DMS79 treated with DMSO at 0.1 percent for 48 hours (cell line): ENCODE measurements at places on chromosomes 11 and 22.

DNA sequence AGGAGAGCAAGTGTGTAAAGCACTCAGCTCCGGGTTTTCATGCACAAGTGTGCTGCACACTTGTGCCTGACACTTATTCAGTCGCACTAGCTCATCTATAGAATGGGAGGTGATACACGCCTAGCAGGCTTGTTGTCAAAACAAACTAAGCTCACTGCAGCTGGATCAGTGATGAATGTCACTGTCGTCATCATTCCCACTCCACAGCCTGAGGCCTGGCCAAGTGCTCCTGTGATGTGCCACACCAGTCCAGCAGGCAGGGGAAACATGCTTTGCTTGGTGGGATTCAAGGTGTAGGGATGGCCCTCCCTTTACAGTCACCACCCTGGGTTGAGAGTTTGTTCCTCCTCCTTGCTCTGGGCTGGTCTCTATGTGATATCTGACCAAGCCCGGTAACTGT lies 6.8 kb downstream of the MPST start:
- no peak for DNase-seq

- no peak for DNase-seq
These were observed 484.6 kb downstream of the CNTN5 start for GRCh38 chr11:99505316-99505715.

GRCh38 chr11:79059141-79059540 lies 381.7 kb downstream of the TENM4 start:
- DNase-seq, result no peak

- DNase-seq, result no peak
These were observed 24.8 kb downstream of the RASSF10 start for GRCh38 chr11:13033760-13034533.

DNA sequence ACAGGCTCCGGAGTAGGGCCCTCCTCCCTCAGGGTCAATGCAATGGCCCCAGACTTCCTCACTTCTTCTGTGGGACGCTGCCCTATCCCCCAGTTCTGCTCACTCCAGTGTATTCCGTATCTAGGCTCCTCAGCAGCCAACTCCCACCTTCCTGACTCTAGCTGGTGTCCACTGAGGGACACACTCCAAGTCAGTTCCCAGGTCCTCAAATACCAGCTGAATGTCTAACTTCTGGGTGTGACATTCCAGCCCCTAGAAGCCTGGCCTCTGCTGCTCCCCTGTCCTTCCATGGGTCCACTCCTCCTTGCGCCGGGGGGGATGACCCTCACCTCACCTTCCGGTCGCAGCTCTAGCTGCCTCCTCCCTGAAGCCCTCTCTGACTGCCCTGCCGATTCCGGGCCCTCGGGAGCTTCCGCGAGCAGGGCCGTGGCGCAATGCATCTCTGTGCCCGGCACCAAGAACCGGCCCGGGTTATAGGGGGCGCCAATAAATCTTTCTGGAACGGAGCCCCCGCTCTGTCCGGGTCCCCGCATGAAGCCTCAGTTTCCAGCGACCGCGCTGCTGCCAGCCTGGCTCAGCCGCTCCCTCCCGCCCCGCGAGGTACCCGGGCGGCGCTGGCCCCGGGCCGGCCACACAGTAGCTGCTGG lies 15.4 kb downstream of the BAD start:
- DNase-seq, result no peak

DNA sequence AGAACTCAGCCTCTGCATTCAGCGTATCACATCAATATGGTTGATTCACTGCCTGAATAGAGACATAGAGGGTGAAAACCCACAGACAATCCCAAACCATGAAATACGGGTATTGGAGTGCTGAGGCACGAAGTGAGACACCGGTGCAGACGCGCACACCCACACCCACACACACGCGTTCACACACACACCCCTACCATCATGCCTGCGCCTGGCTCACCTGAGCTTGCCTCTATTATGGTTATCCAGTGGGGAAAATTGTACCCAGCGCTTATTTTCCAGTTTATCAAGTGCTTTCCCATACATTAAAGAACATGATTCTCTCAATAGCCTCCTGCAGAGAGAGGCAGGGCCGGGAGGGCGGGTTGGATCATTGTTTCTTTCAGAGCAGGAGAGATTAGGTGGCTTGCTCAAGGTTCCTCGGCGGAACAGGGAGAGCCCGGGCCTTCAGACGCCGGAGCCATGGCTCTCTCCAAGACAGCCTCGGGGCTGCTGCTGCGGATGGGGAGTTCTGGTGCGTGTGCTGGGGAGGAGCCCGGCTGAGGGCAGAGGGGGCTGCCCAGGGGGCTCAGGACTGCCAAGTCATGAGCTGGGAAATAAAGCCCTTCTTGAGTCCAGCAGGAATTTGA lies 78.9 kb upstream of the THY1 start:
- no peak for DNase-seq

GRCh38 chr22:28241656-28242290 lies 322.7 kb upstream of the PITPNB start:
- DNase-seq, result no peak

- no peak for DNase-seq
These were observed 95.2 kb downstream of the RCN1 start for GRCh38 chr11:32186118-32186517.

GRCh38 chr11:15911377-15912044 lies 444.8 kb downstream of the SOX6 start:
- peak; percentile 86 for DNase-seq

GRCh38 chr11:79205786-79206185 lies 235.0 kb downstream of the TENM4 start:
- DNase-seq, result no peak

GRCh38 chr11:95269036-95269819 lies 38.2 kb upstream of the SESN3 start:
- no peak for DNase-seq

GRCh38 chr22:29377979-29378378 lies 10.4 kb downstream of the AP1B1 start:
- no peak for DNase-seq

DNA sequence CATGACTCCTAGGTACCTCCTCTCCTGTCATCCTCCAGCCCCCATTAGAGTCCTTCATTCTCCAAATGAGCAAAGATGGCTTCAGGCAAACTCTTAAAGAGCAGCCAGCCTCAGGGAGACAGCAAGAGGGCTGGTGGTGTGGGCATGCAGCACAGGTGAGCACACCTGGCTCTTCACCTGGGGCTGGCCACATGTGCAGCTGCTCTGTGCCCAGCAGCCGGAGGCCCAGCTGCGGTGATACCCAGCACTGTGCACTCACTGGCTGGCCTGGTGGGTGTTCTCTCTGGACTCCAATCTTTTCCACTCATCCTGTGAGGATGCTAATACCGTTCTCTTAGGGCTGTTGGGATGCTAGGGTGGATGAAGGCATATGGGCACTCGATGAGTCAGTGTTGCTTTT lies 106.1 kb upstream of the PARVA start:
- DNase-seq, result peak; percentile 52

DNA sequence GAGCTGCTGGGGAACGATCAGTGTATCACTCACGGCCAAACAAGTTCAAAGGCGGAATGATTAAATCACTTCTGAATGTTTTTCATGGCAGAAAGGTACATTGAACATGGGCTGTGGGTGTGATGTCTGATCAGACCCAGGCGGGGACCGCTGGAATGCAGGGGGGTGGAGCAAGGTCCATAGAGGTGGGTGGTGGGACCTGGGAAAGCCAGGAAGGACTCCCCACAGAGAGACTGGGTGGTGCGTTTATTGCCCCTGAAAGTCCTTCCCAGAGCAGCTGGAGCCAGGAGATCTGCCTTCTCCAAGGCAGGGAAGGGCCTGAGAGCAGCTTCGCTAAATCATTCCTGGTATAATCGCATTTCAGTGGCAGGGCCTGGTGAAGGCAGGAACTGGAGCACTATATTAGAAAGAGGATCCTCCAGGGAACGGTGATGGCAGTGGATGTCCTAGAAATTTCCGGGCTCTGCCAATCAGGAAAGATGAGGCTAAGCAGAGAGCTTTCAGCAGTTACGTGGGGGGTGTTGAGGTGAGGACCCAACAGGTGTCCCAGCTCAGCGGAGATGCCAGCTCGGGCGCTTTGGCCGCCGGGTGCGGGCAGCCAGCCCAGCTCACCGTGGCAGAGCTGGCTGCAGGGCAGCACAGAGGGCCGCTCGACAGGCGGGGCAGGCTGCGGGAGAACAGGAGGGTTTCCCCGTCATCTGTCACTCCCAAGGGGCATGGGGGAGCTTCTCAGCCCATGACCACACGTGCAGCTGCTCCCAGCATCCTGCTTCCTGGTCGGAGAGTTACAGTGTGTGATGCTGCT lies 271.7 kb downstream of the CTTN start:
- DNase-seq, result no peak

DNA sequence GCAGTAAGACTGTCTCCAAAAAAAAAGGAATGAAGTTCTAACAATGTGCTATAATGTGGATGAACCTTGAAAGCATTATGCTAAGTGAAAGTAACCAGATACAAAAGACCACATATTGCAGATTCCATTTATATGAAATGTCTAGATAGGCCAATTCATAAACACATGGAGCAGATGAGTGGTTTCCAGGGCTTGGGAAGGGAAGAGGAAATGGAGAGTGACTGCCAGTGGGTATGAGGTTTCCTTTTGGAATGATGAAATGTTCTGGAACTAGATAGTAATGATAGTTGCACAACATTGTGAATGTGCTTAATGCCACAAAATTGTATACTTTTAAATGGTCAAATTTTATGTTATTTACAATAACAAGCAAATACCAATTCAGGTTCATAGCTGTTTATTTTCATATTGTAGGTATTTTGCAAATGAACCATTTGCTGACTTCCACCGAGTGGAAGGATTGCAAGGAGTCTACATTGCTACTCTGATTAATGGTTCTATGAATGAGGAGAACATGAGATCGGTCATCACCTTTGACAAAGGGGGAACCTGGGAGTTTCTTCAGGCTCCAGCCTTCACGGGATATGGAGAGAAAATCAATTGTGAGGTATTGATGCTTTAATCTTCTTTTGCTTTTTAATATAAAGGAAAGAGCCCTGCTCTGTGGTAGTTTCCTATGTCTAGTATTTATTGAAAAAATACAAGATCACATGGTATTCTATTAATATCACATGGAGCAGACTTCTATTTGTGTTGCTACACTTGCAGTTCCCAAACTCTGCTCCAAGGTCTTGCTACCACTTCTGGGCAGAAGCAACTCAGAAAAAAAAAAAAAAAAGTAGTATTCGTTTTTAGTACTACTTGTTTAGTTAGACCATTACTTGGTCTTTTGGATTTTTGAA lies 67.7 kb upstream of the SORL1-AS1 start:
- DNase-seq, result no peak

GRCh38 chr11:88507771-88508417 lies 170.4 kb upstream of the CTSC start:
- DNase-seq, result no peak
